Foreskin keratinocyte (primary cell): ENCODE measurements at places on chromosomes 4 and X. TPM values are rescaled to one million over a fixed set of nuclear protein-coding genes. Genes with fewer than 3 reads are reported as not detected.

Gene TMEM35A
- 0.07 TPM in 1 of 2 replicates, not detected in the other for total RNA-seq

Gene GAGE13
- total RNA-seq: not detected in 2 replicates

Gene SSX2B
- total RNA-seq: not detected in 2 replicates

Gene NEUROG2
- total RNA-seq: not detected in 2 replicates

Gene BEND2
- total RNA-seq: not detected in 2 replicates

Gene PAGE1
- total RNA-seq: not detected in 2 replicates

Gene ESX1
- total RNA-seq: not detected in 2 replicates

Gene UNC5C
- not detected in 2 replicates for total RNA-seq

Gene ATP7A
- total RNA-seq: 3.8 and 3.9 TPM in 2 replicates

Gene TEX11
- not detected in 2 replicates for total RNA-seq

Gene PNMA3
- total RNA-seq: not detected in 2 replicates

Gene ADH1A
- not detected in 2 replicates for total RNA-seq

Gene UGT2B11
- total RNA-seq: not detected in 2 replicates

Gene NPY1R
- total RNA-seq: 0.04 and 0.17 TPM in 2 replicates

Gene LINC00632
- total RNA-seq: 0.24 TPM in 1 of 2 replicates, not detected in the other

Gene GC
- total RNA-seq: not detected in 2 replicates

Gene UCP1
- not detected in 2 replicates for total RNA-seq

Gene PLS3
- total RNA-seq: 292 and 305 TPM in 2 replicates

Gene SLAIN2
- 65.0 and 68.2 TPM in 2 replicates for total RNA-seq

Gene KCND1
- 0.49 and 0.54 TPM in 2 replicates for total RNA-seq

Gene TMEM271
- not detected in 2 replicates for total RNA-seq

Gene CLCN4
- total RNA-seq: 0.35 and 0.44 TPM in 2 replicates

Gene PLAC8
- 1.6 and 1.8 TPM in 2 replicates for total RNA-seq

Gene CEP135
- 10.1 and 10.2 TPM in 2 replicates for total RNA-seq

Gene FGG
- total RNA-seq: not detected in 2 replicates

Gene SEPSECS
- 5.5 and 5.6 TPM in 2 replicates for total RNA-seq

Gene PCDH19
- total RNA-seq: under 0.01 TPM in 1 of 2 replicates, not detected in the other

Gene MTNR1A
- total RNA-seq: not detected in 2 replicates

Gene COL4A6
- 24.9 and 25.2 TPM in 2 replicates for total RNA-seq

Gene SGMS2
- total RNA-seq: 31.5 and 35.4 TPM in 2 replicates

Gene SSX4B
- total RNA-seq: not detected in 2 replicates

Gene FMR1NB
- total RNA-seq: not detected in 2 replicates

Gene GNRHR
- not detected in 2 replicates for total RNA-seq

Gene FABP2
- total RNA-seq: not detected in 2 replicates

Gene GLRA2
- total RNA-seq: not detected in 2 replicates

Gene NEIL3
- 10.1 and 14.2 TPM in 2 replicates for total RNA-seq

Gene COX7B2
- total RNA-seq: not detected in 2 replicates

Gene GRIA3
- not detected in 2 replicates for total RNA-seq

Gene RIBC1
- 0.35 and 0.58 TPM in 2 replicates for total RNA-seq

Gene DUX4
- total RNA-seq: not detected in 2 replicates

Gene DDIT4L
- total RNA-seq: 1.3 TPM in 2 replicates

Gene ENAM
- total RNA-seq: not detected in 2 replicates

Gene AADAT
- 7.6 and 8.6 TPM in 2 replicates for total RNA-seq

Gene SLC6A14
- under 0.01 and 0.20 TPM in 2 replicates for total RNA-seq

Gene GPAT3
- total RNA-seq: 0.85 and 1.3 TPM in 2 replicates

Gene DYNLT3
- total RNA-seq: 21.9 and 28.5 TPM in 2 replicates

Gene ZNF330
- 32.5 and 36.4 TPM in 2 replicates for total RNA-seq

Gene STS
- 1.2 and 1.5 TPM in 2 replicates for total RNA-seq

Gene EDA
- 1.1 and 1.4 TPM in 2 replicates for total RNA-seq

Gene HERC3
- total RNA-seq: 29.7 and 38.8 TPM in 2 replicates

Gene SPARCL1
- total RNA-seq: not detected in 2 replicates

Gene PPP1R3F
- 0.92 and 1.2 TPM in 2 replicates for total RNA-seq

Gene RHOXF2
- total RNA-seq: not detected in 2 replicates

Gene C1QTNF7
- not detected in 2 replicates for total RNA-seq

Gene GAB3
- 0.14 and 0.31 TPM in 2 replicates for total RNA-seq

Gene PCDH18
- total RNA-seq: 0.28 and 0.48 TPM in 2 replicates

Gene PABPC5
- not detected in 2 replicates for total RNA-seq

Gene SLC49A3
- 0.07 and 0.11 TPM in 2 replicates for total RNA-seq

Gene SLC10A4
- not detected in 2 replicates for total RNA-seq
